ENCODE measurements at places on chromosomes 4 and X. TPM values are rescaled to one million over a fixed set of nuclear protein-coding genes. Genes with fewer than 3 reads are reported as not detected.

The ESX1 gene
- not detected for total RNA-seq

The ACSL1 gene
- total RNA-seq: 8.7 TPM

GRCh38 chr4:156111686-156112085 is 158.0 kb upstream of the CTSO start:
- no peak for DNase-seq

The HSFX2 gene
- total RNA-seq: 0.37 TPM
